ENCODE measurements at places on chromosomes 2 and 18.
A peak's percentile ranks its signal among the peaks of the same experiment; 100 is the strongest.

DNA sequence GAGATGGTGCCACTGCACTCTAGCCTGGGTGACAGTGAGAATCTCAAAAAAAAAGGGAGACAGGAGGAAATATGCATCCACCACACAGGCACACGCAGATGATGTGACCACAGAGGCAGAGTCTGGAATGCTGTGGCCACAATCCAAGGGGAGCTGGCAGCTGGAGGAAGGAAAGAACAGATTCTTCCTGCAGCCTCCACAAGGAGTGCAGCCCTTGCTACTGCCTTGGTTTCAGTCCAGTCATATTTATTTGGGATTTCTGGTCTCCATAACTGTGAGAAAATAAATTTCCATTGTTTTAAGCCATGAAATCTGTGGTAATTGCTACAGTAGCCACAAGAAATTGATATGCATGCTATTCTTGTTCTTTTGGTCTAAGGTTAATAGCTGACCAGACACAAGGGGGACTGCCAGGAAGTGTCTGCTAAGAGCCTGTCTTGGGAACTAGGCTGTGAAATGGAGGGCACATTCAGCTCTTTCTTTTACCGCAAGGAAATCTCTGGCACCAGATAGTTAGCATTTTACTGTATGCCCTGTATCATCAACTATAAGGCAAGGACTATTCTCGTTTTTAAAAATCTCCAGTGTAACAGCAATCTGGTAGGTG, 133.1 kb upstream of the SEC11C start:
- ATAC-seq, result no peak

GRCh38 chr18:70732188-70732587, 443.3 kb downstream of the SOCS6 start:
- ATAC-seq, result no peak

- ATAC-seq, result no peak
Measured at GRCh38 chr2:201696151-201696659, 2.2 kb downstream of the MPP4 start.

DNA sequence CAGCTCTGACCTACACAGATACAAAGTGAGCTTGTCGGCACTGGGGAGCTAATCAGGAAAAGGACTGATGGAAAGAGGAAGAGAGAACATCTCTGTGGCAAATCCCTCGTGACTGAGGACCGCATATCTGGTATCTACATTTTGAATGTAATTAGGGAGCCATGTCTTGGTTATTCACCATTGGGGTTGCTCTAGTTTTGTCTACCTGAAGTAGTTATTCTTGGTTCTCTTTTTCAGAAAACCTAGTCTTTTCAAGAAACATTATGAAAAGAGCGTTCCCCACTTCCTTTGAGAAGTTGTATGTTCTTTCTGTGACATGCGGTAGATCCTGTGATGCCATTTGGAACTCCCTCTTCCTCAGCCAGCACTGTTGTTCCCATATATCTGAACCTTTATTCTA, 104.4 kb downstream of the DOCK10 start:
- ATAC-seq, result peak; percentile 37

DNA sequence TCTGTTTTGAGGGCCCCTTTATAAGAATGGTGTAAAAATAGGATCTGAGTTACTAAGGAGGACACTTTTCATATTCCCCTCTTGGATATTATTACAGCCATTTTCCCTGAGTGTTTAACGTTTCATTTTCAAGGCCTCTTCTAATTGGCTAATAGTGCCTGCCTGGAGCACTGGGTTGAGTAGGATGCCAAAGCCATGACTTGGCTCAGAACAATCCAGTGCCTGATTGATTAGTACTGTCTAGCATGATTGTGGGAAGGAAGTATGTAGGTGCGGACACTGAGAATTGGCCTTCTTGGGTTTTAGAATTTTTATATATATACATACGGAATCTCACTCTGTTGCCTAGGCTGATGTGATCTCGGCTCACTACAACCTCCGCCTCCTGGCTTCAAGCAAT, 66.1 kb downstream of the NAB1 start:
- no peak for ATAC-seq

DNA sequence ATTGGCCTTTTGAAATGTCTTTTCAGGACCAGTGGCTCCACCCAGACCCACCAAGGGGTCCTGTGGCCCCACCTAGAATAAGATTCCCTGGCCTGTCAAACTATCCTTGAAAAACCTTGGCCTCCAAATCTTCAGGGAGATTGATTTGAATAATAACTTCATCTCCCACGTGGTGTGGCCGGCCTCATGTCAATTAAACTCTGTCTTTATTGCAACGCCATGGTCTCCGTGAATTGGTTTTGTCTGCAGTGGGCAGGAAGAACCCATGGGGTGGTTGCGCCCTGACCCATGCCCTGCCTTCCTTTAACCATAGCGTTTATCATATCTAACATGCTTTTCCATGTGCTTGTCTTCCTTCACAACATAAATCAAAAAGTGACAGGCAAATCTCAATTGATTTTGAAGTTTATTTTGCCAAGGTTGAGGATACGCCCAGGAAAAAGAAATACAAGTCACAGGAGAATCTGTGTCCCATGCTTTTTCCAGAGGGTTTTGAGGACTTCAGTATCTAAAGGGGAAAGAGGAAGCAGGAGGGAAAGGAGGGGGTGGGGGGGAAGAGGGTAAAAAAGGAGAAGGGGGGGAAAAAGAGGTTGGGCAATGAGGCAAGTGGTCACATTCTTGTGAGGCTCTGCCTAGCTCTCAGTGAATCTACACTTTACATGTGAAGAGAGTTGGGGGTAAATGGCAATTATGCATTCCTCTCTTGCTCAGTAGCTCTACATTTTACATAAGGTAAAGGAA, 66.5 kb upstream of the CABLES1 start:
- ATAC-seq, result no peak

- no peak for ATAC-seq
Measured at GRCh38 chr2:186129767-186130581, 356.1 kb upstream of the ZC3H15 start.

- ATAC-seq, result no peak
Measured at GRCh38 chr2:190912726-190913125, 32.1 kb downstream of the GLS start.

GRCh38 chr18:56086176-56086575, 498.2 kb upstream of the TCF4 start:
- ATAC-seq, result no peak

DNA sequence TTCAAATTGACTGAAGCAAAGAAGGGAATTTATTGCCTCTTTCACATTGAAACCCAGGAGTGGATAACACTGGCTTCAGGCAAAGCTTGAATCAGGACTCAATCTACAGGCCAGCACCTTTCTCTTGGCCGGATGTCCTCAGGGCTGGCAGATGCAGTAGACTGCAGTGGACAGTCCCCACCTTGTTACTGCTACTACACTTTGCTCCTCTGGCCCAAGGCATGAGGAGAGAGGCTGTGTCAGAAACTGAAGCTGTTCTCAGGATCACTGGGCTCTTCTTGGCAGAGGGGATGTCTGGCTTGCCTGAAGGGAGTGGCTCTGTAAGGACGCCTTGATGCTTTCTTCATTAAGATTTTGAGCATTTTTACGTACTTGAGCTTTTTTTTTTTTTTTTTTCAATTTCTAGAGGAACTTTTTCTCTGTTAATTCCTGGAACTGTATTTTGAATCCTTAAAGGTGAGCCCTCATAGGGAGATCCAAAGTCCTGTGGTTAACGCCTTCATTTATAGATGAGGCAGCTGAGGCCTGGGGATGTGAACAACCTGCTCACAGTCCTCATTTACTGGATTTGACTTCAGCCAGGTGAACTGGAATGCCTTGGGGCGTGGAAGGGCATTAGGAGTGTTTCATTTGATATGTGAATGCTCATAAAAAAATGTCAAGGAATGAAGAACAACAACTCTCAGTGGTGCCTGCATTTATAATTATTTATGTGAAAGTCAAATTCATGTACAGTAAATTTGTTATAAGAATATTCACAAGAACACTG, 36.6 kb downstream of the CASP10 start:
- ATAC-seq, result no peak

DNA sequence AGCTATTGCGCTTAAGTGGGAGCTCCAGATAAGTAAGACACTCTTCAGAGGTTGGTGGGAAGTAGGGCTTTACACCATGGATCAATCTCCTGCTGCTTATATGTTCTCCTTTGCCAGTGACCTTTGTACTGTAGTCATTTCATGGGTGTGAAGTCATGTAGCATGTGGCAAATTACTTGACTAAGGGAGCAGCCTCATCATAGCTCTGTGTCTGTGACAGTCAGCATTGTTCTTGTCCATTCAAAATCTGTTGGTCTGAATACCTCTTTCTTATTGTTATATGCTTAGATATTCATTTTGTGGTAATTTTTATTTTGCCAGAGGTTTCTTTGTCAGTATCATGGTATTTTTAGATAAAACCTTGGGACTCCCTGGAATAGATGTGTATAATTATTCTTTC, 18.2 kb downstream of the SLC4A1AP start:
- peak; percentile 89 for ATAC-seq

- no peak for ATAC-seq
Measured at GRCh38 chr18:62341473-62341872, 16.4 kb downstream of the TNFRSF11A start.

- no peak for ATAC-seq
Measured at GRCh38 chr2:32750880-32751279, 123.0 kb downstream of the TTC27 start.

DNA sequence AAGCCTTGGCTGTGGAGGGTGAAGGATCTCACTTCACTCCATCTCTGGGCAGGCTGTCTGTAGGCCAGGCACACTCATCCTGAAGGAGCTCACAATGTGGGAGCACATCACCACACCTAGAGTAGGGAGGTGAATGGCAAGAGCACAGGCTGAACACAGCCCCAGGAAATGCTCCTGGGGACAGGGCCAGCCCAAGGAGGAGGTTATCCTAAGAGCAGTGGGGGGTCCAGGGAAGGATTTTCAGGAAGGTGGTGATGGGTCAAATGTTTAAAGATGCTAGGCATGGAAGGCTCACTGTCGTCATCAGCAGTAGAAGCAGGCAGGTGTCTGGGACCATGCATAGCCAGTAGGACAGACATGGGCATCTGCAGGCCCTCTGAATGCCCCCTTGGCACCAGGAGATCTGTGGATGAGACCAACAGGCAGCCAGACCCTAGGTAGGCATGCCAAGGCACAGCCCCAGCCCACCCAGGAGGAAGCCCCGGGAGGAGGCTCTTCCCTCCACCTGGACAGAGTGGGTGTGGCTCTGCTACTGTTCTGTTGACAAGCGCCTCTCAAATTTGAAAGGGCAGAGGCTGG, 91.7 kb upstream of the RAB6C start:
- no peak for ATAC-seq

DNA sequence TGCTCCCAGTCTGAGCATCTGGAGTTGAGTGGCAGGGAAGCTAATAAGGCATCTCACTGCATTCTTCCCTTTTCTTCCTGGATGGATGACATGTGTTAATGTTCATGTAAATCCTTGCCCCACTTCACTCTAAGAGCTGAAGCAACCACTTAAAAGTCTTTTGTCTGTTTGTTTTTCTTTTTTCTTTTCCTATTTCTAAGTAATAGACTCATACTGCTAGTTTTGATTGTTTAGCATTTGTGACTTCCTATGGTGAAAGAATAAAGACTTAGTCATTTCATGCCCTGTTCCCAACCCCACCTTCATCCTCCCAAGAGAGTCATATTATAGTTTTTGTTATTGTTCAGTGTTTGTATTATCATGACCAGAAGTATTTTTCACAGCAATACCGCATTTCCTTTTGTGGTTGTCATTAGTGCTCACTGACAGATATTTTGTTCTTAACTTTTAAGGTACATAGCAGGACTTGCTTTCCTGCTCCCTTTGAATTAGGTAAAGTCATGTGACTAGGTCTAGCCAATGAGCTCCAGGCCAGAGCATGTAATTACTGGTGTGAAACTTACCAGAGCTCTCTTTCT, 18.1 kb upstream of the SPP2 start:
- ATAC-seq, result peak; percentile 89

GRCh38 chr18:48227206-48227605, 182.0 kb downstream of the ZBTB7C start:
- ATAC-seq, result peak; percentile 93

GRCh38 chr18:69469444-69469919, 68.8 kb downstream of the DOK6 start:
- peak; percentile 91 for ATAC-seq

All from activated T-helper 17 cell treated with anti-CD3 and anti-CD28 coated beads, Interleukin-2, amount 50 U/mL, for 72 hours (primary cell).